ENCODE measurements at places on chromosomes 16 and 17. TPM values are rescaled to one million over a fixed set of nuclear protein-coding genes. Genes with fewer than 3 reads are reported as not detected.

SCGB1C2 gene
- total RNA-seq, result not detected

ELMO3 gene
- 0.80 TPM for total RNA-seq

PTX4 gene
- 0.03 TPM for total RNA-seq

LITAF gene
- total RNA-seq, result 188 TPM

KRTAP4-9 gene
- not detected for total RNA-seq

KCNJ18 gene
- total RNA-seq, result 0.07 TPM

TEFM gene
- 29.4 TPM for total RNA-seq

NMRAL1 gene
- total RNA-seq, result 43.0 TPM

GP1BA gene
- total RNA-seq, result not detected

SULT1A4 gene
- total RNA-seq, result 23.9 TPM

CFAP119 gene
- 8.2 TPM for total RNA-seq

PIK3R5 gene
- 0.18 TPM for total RNA-seq

SLFN5 gene
- total RNA-seq, result 2.5 TPM

CBFA2T3 gene
- 0.77 TPM for total RNA-seq

CACNG3 gene
- total RNA-seq, result not detected

GPS1 gene
- 148 TPM for total RNA-seq

ADAP2 gene
- total RNA-seq, result 3.1 TPM

CLEC18C gene
- total RNA-seq, result 0.08 TPM

PDILT gene
- total RNA-seq, result not detected

TP53TG3C gene
- total RNA-seq, result not detected

SLC13A2 gene
- total RNA-seq, result 0.10 TPM

SDR42E2 gene
- total RNA-seq, result not detected

OTOP3 gene
- total RNA-seq, result not detected

C16orf54 gene
- not detected for total RNA-seq

PLD6 gene
- 6.7 TPM for total RNA-seq

Measured in A549 treated with AZD2906 at 1 μM for 4 hours (cell line).